ENCODE measurements at places on chromosomes 12 and 14.
A peak's percentile ranks its signal among the peaks of the same experiment; 100 is the strongest.

GRCh38 chr12:103928682-103929045 is 1.5 kb upstream of the HSP90B1 start:
- DNase-seq = peak; percentile 48

DNA sequence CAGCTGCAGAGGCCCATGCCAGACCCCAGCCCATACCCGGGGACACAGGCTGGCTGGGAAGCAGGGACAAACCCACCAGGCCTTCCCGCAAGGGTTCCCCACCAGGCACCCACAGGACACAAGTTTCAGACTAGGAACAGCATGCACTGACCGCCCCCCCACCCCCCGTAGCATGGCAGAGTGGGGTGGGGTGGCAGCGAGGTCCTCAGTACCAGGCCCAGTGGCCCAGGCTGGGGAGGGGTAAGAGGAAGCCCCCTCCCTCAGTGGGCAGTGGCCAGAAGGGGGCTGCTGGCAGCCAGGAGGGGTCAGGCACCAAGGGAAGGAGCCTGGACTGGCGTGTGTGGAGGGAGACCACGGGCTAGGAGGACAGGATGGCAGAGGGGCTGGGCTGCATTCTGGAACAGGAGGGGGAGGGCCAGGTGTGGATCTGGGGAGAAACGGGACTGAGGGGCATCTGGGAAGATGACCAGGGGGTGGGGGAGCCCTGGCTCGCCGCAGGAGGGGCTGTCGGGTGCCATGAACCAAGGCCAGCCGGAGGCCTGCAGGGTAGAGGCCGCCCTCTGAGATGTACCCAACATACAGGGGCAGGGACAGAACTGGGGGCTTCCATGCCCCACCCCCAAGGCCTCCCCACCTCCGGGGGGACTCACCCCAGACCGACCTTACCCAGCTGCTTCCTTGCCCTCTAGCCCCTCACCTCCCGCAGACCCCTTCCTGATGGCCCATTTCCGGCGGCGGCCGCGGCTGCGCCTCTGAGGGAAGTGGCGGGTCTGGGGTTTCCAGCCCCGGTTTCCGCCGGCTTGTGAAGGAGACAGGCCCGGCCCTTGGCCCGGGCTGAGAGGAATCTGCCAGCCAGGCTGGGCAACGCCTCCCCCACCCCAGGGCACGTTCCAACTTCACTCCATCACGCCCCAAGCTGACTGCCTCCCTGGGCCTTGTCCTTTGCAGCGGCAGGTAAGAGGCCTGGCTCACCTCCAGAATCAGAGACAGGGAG is 5.6 kb upstream of the JAG2 start:
- no peak for DNase-seq

- no peak for DNase-seq
Measured at GRCh38 chr12:3634348-3634747, 118.6 kb downstream of the CRACR2A start.

GRCh38 chr14:101110729-101111619 is 207.5 kb upstream of the RTL1 start:
- DNase-seq = no peak

GRCh38 chr14:22502007-22502406 is 87.0 kb downstream of the DAD1 start:
- DNase-seq = no peak

DNA sequence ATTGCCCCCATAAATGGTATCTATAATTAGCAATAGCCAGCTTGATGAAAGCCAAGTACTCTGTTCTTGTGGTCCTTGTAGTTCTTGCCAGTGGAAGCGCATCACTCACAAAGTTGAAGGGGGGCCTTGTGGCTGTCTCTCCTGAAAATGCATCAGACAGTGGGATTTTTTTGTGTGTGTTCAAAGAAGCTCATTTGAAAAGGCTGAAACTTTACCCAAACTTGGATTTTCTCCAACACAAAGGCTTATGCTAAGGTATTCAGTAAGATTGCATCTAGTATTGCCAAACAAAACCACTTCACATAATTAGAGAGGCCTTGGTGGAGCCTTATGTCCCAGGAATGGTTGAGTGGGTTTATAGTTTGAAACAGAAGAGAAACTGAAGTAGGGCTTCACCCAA is 216.7 kb upstream of the TMTC1 start:
- no peak for DNase-seq

DNA sequence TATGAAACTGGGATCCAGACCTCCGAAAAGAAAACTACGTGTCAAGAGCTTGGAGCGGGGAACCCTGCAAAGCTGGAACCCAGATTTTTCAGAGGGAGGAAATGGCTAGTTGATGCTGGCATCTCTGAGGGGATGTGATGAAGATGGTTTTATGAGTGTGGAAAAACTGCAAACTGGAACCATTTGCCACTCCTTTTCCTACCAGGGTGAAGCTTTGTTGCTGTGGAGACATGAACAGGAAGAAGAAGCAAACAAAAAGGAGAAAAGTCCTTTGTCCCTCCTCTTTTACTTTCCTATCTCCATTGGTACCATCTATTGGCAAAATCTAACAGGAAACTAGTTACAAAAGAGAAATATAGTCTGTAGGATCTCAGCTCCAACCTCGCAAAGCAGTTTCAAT is 39.2 kb downstream of the CDK17 start:
- no peak for DNase-seq

GRCh38 chr12:53051058-53051880 is 1.4 kb downstream of the TNS2 start:
- DNase-seq = no peak

DNA sequence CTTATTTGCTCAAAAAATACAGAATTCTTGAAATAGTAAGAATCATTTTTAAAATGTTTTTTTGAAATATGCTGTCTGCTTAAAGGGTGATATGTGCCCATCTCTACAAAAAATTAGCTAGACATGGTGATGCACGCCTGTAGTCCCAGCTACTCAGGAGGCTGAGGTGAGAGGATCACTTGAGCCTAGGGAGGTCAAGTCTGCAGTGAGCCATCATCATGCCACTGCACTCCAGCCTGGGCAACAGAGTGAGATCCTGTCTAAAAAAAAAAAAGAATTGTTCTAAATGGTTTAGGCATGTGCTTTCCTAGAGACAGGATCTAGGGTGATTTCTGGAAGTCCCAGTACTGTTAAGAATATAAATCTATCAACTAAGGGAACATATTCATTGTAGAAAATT is 75.6 kb upstream of the HECTD1 start:
- DNase-seq = no peak

DNA sequence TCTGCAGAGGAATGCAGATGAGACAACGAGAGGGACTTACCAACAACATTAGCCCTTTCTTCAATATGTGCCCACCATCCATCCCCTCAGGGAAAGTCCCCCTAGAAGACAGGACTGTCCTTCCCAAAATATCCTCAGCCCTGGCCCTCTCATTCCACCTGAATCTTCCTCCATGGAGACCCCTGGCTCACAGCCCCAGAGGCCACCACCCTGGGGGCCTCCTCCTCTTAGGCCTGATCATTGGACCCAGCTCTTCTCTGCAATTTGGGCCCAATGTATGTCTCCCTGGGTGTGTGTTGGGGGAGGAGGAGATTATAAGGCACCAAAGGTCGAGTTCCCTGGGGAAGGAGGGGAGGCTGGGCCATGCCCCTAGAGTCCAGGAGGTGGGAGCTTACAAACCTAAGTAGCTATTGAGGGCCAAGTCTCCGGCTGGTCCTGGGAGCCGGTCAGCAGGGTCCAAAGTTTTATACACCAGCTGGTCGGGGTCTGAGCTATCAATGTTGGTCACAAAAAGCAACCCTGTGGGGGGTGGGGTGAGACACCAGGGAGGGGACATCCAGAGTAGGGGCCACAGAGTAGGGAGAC is 8.1 kb downstream of the ITGA7 start:
- no peak for DNase-seq

- no peak for DNase-seq
Measured at GRCh38 chr14:35401422-35402265, 2.9 kb downstream of the NFKBIA start.

GRCh38 chr14:54848910-54849309 is 53.7 kb downstream of the GCH1 start:
- DNase-seq = no peak

GRCh38 chr14:106564058-106564643 is 1037.8 kb downstream of the TMEM121 start:
- peak; percentile 37 for DNase-seq

DNA sequence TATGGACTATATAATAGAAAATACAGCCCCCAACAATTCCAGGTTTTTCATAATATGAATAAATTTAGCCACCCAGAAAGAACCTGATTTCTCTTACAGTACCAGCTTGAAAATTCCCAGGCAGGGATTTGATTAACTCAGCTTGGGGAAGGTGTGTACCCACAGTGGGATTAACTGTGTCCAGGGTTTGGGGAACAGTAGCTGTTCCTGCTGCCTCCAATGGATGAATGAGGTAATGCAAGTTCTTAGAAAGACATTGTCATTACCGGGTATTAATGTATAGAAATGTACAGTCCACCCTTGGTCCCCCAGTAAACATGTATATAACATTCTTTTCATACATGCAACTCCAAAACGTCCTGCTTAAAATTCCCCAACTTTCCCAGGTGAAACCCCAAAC is 115.6 kb downstream of the LRIG3 start:
- DNase-seq = no peak

DNA sequence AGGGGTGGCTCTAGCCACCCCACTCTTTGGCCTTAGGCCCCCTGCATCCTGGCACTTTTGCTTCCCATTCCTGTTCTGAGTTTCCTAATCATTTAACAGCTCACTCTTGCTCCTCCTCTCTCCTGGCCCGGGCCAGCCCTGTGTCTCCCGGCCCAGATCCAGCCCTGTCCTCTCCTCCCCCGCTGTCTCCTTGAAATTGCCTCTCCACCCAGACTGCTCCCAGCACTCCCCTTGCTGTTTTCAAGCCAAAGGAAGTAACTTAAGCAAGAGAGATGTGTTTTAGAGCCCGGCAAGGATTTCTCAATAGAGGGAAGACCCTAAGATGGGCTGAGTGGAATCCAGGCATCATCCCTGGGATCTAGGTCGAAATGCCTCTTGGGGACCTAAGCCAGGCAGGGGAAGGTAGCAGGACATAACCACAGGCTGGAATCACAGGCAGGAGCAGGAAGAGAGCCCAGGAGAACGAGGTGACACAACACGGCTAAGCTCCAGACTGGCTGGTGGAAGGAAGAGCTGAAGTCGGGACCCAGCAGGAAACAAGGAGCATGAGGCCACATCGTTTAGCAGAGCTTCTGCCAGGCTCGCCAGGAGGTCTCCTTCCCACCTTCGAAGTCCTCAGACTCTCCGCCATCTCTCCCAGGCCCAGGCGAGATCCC is 2.0 kb upstream of the LRP1-AS start:
- DNase-seq = no peak

DNA sequence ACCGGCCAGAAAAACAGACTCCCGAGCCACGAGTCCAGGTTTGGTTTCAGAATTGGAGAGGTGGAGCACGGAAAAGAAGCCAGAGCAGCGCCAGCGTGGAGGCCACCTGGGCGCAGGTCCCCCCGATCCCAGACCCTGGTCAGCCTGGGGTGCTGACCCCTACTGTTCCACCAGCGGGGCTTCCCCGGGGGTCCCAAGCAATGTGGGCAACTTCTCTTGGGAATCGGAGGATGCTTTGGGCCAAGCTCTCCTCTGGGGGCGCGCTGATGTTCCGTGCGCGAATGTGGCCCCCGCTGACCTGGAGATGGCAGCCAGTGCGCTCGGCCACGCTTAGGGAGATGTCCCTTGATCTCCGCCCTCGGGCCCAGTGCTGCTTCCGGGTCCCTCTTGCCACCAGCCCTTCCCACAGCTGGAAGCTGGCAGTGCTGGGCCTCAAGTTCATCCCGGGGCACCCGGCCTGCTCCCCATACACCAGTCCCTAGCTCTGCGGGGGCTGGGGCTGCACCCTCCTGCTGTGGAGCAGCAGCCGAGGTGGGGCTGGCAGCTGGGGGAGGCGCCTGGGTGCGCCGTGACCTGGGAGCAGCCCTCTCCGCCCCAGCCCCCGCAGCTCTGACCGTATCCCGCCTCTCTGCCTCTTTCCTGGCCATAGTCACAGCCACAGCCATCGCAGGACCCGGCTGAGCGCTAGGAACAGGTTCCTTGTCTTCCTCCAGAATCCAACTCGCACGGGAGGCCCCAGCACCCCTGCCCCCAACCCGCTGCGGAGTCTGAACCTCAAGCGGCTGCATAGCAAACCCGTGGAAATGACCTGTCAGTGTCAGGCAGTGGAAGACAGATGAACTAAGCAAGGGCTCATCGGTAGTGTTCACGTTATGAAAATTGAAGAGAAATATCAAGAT is 91.2 kb downstream of the RCOR1 start:
- DNase-seq = no peak

DNA sequence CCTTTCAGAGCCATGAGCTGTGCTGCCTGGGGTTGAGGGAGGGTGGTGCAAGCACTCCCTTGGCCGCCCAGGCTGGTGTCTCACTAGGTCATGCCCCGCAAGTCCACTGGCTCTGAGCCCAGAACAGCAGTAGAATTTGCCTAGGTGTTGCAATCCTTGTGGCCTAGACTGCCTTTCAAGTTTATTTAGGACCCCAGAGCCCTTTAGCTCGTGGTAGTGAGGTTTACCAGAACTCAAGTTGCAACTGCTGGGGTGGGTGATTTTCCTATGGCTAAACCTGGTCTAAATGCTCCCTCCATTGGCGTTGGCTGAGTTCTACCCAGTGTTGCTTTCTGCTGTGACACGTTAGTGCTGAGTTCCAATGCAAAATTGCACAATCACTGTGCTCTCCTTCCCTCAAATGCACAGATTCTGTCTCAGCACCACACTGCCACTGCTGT is 287.2 kb downstream of the BCAT1 start:
- no peak for DNase-seq

GRCh38 chr12:17661250-17661649 is 428.7 kb downstream of the RERGL start:
- no peak for DNase-seq

- DNase-seq = no peak
Measured at GRCh38 chr14:33851931-33852330, 98.9 kb downstream of the EGLN3 start.

DNA sequence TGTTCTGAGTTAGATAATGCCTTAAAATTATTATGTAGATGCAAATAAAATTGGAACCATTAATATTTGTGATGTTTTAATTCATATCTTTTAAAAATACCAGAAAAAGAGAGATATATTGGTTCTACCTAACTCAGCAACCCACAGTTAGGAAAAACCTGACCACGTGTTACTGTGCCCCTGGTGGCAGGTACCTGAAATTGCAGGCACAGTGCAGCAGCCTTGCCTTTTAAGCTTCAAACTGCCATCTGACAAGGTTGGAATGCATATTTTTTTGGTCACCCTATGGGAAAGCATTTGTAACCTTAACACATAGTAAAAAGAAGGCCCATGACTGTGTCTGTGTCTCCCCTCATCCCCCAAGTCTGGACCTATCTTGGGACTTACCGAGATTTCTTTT is 109.4 kb upstream of the NOS1 start:
- DNase-seq = no peak
